ENCODE measurements at places on chromosomes 12 and 14.

DNA sequence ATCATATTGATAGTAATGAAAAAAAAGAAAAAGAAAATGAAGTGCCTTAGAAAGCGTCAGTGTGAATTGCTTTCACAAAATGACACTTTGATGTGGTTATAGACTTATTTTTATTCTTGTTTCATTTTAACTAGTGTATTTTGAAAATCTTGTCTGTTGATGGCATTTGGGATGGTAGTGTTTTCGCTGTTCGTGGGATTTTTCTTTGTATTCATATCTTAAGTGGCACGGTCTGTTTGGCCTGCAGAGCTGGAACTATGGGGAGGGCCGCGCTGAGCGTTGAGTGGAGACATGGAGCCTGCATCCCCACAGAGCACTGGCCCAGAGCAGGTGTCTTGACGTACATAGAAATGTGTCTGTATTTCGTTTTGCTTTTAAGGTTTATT lies 61.6 kb downstream of the WDR20 start:
- no peak for DNase-seq

GRCh38 chr14:51441001-51441400 lies 201.0 kb downstream of the TMX1 start:
- no peak for DNase-seq

DNA sequence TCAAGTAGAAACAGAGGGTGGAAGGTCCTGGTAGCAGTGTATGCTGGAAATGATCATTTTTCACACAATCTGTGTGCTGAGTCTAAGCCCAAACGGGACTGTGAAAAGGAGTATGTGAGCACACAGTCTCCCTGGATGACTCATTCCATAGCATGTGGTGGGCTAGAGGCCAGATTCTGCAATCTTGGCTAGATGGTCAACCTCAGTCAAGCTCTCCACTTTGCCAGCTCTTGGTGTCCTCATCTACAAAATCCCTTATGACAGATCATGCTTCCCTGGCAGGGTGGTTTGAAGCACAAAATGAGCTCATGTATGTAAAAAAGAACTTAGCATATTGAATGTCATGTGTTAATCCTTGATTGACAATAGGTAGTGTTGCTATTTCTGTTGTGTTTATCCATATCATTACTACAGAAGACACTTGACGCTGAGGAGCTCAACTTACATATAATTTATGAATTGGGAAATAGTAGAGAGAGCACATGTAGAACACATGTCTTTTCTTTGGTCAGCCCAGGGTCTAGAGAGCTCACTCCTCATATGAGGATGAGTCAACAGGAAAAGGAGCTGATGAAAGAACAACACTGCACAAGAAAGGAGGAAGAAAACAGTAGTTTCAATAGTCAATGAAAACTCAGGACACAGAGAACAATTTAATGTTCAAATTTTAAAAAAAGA lies 517.5 kb downstream of the BCL11B start:
- peak; percentile 9 for DNase-seq

GRCh38 chr14:97129639-97130038 lies 332.5 kb downstream of the VRK1 start:
- DNase-seq = no peak

DNA sequence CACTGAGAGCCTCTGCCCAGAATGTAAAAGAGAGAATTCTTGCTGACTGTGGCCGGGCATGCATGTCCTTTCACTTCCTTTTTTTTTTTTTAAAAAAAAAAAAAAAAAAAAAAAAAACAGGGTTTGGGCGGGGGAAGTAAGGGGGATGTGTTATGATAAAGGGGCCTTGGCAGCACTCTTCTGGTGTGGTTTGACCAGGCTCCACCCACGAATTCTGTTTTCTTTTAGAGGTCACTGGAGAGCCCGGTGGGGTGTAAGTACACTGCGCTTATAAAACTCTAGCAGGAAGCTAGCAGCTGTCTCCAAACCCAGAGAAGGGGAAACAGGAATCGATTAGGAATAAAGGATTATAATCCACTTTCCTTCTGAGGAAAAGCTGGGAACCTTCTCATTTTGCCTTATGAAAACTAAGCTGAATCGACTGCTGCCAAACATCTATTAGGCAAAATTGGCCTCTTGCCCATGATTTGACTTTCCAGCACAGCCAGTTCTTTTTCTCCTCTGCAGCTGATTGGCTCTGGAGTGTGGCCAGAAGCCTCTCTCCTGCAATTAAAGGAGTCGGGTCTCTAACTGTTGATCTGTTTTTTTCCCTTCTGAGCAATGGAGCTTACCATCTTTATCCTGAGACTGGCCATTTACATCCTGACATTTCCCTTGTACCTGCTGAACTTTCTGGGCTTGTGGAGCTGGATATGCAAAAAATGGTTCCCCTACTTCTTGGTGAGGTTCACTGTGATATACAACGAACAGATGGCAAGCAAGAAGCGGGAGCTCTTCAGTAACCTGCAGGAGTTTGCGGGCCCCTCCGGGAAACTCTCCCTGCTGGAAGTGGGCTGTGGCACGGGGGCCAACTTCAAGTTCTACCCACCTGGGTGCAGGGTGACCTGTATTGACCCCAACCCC lies 27.7 kb upstream of the HIGD1C start:
- peak; percentile 98 for DNase-seq

DNA sequence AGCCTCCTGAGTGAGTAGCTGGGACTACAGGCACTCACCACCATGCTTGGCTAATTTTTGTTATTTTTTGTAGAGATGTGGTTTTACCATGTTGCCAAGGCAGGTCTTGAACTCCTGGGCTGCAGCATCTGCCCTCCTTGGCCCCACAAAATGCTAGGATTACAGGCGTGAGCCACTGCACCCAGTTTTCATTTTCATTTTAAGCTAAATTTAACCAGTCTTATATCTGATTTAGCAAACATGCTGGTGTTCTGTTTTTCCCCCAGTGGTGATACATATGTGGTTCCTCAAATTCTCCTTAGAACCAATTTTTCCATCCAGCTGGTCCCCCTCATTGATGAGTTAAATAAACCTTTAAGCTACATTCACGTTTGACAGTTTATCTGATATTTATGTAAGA lies 43.8 kb upstream of the BICD1 start:
- DNase-seq = no peak

DNA sequence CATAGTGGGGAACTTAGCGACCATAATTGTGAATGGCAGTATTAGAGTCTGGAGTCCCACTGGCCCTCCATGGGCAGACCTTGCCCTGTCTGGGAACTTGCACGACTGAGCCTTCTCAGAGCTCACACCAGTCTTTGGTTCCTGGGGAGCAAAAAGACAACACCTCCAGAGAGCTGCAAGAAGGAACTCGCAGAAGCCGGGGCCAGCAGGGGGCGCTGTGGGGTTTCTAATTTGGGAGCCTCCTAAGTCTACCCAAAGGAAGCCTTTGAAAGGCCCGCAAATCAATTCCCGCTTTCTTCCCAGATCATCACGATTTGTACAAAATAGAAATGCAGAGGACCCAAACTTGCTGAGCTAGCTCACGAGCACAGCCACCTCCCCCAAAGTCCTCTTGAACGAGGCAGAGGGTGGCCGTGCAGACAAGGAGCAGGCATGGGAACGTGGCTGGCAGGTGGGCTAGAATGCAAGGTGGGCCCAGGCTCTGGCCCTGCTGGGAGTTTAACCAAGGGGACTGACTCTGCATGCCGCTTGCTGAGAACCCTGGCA lies 46.3 kb upstream of the FBXO21 start:
- peak; percentile 67 for DNase-seq

- DNase-seq = no peak
Measured at GRCh38 chr12:110822821-110823415, 23.9 kb upstream of the CCDC63 start.

- no peak for DNase-seq
Measured at GRCh38 chr12:79426121-79426520, 264.6 kb downstream of the PAWR start.

GRCh38 chr12:70258605-70259403 lies 15.6 kb downstream of the CNOT2 start:
- DNase-seq = no peak

GRCh38 chr12:96416033-96416799 lies 16.0 kb upstream of the CDK17 start:
- DNase-seq = peak; percentile 80

DNA sequence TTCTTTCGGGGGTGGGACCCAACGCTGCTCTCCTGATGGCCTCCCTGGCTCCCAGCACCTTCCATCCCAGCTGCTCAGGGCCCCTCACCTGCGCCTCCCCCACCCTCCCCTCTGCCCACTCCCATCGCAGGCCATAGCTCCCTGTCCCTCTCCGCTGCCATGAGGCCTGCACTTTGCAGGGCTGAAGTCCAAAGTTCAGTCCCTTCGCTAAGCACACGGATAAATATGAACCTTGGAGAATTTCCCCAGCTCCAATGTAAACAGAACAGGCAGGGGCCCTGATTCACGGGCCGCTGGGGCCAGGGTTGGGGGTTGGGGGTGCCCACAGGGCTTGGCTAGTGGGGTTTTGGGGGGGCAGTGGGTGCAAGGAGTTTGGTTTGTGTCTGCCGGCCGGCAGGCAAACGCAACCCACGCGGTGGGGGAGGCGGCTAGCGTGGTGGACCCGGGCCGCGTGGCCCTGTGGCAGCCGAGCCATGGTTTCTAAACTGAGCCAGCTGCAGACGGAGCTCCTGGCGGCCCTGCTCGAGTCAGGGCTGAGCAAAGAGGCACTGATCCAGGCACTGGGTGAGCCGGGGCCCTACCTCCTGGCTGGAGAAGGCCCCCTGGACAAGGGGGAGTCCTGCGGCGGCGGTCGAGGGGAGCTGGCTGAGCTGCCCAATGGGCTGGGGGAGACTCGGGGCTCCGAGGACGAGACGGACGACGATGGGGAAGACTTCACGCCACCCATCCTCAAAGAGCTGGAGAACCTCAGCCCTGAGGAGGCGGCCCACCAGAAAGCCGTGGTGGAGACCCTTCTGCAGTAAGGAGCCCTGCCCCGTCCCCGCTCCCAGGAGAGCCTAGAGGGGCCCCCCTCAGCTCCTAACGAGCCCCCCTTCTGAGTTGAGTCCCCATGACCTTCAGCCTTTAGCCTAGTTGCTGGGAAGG lies at the start of gene HNF1A:
HNF1A (plus strand) TSS at position 248 of the 924 bp plus-strand sequence; CDS start at position 474, 226 bp downstream.
- no peak for DNase-seq

DNA sequence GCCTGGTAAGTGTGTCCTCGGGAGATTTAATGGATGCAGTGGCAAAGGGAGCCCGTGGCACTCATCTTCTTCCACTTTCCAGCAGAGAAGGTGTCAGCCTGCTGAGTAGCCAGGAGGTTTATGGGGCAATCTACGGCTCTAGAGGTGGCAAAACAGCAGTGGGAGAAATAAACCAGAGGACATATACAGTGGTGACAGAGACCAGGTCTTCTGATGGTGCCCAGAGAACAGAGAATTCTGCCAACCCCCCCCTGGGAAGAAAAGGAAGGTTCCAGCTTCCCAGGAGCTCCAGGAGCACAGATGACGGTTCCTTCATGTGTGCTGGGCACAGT lies 43.0 kb downstream of the SMIM41 start:
- no peak for DNase-seq

DNA sequence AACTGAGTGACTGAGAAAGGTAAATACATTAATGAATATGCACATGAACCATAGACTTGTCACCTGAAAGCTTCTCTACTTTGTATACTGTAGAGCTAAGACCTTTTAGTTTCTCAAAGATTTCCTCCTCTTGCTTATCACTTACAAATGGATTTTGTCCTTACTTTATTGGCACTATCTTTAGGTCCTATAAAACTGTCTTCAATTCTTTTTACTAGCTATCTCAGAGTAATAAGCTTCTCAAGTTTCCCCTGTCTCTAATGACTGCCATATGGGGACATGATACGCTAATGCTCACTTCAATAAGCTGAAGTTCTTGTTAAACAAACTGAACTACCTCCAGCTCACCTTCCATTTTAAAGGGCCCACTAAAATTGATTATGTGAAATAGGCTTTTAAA lies 468.2 kb upstream of the CCDC196 start:
- DNase-seq = no peak

GRCh38 chr14:62443796-62444195 lies 601.5 kb downstream of the KCNH5 start:
- DNase-seq = peak; percentile 44

DNA sequence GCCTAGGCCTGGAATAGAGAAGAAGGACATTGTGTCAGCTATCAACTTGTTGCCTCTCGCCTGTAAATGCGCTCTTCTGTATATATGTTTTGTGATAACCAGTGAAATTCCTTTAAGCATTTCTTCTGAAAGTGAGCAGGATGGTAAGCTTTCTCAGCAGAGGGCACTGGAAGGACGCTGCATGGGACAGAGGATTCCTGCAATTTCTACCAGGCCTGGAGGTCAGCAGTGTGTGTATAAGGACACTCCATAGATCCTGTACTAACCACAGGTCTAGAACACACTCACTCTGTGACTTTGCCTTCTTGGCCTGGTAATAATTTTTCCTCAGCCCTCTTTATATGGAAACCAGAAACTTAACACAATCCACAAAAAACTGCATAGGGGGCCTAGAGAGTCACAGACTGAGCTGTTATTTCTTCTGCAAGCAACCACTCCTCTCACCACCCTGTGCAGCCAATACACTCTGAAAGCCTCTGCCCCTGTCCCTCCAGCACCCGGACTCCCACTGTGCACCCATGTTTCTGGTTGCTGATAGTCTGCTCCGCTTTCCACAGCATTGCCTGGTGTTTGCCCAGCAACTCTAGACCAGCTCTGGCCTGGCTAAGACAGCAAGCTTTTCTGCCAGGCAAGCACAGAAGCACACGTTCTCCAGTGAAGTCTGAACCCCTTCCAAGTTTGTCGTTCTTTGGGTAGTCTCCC lies 94.0 kb upstream of the RMST start:
- no peak for DNase-seq

DNA sequence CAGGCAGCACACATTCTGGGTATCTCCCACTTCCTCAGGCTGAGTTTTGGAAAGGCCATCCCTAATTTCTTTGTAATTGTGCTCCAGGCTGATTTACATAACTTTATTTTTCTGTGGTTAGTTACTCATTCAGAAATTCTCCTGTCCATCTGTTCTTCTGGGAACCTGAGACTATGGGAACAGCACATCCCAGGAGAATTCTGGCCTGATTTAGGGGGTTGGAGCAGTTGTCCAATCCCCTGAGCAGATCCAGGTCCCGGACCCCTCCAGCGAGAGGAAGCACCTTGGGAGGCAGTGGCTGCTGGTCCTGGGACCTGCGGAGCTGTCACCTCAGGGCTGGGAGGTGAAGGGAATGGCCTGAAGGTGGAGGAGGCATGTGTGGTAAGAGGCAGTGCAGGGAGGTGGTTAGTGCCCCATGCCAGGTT lies 40.4 kb downstream of the TSPAN9 start:
- DNase-seq = peak; percentile 95

DNA sequence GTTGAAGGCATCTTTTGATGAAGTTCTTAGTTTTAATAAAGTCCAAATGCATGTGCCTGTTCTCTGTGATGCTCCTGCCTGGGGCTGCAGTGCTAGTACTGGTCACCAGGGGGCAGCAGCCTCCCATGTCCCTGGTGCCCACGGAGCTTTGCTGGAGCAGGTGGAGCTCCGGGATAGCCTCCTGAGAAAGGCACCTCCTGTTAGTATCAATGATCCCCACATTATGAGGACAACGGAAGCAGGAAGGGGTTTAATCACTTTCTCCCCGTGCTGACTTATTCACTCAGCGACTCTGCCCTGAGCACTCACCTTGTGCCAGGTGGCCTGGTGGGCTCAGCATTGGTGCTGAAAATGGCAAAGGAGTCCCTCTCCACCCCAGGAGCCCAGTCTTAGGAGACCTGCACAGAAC lies 123.0 kb upstream of the PZP start:
- peak; percentile 58 for DNase-seq

Measured in astrocyte of the spinal cord (primary cell).